NCI-H446 (cell line): ENCODE measurements at places on chromosomes 5 and 9.

GRCh38 chr9:121345070-121345469 lies 25.0 kb downstream of the STOM start:
- no peak for DNase-seq

DNA sequence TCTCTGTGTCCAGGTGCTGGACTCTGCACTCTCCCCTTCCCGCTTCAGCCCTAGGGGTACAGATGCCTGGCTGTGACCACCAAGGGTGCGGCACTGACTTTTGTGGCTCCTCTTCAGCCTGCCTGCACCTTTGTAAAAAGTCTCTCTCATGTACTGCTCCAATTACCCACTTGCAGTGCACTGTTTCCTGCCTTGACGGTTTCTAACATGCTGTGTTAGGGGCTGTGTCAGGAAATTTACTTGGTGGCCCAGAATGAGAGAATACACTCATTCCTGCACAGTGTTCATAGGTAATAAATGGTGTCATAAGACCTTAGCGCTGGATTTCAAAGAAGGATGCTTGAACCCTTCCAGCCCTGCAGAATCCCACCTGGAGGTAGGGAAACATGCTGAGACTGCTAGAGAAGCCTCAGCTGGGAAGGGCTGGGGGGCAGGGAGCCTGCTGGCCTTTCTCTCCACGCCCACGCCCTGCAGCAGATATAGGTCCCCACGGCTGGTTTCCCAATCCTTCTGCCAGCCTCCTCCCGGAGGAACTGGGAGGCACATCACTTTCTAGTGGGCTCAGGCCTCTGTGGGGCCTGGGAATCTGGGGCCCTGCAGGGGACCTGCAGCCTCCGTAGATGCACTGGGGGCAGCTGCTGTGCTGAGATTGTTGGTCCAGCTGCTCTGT lies 17.6 kb upstream of the HRH2 start:
- no peak for DNase-seq

GRCh38 chr5:67233075-67233474 lies 36.5 kb upstream of the CD180 start:
- DNase-seq, result no peak

DNA sequence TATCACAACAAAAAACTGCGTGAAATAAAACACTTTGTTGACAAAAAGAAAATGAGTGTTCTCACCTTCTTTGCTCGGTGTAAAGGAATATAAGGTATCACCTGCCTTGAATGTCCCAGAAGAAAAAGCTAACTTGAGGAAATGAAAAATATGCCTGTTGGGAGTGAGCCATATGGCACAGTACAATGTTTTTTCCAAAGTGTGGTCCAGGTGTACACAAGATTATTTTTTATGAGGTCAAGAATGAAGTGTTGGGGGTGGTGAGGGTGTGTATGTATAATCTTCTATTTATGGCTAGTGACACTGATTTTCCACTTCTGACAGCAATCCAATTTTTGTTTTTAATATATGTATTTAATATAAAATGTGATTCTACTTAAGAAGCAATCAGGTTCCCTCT lies 134.4 kb downstream of the RFX3 start:
- DNase-seq, result no peak

GRCh38 chr5:36651761-36652685 lies 45.6 kb downstream of the SLC1A3 start:
- DNase-seq, result no peak

DNA sequence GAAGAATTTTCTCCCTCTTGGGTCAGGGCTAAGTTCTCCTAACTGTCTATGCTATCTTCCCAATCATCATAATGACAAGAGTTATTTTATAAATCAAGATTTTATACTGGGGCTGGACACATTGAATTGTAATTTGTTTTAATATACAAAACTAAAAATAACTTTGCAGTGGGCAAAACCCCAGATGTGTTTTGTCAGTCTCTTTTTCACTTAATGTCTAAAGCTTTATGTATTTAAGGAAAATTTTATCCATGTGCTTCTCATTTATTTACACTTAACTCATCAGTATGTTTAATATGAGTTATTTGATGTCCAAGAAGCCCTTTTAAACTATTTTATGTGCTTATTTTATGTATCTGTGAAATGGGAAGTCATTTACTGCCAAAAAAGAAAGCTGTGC lies 362.8 kb upstream of the ADAMTSL1 start:
- DNase-seq, result no peak

DNA sequence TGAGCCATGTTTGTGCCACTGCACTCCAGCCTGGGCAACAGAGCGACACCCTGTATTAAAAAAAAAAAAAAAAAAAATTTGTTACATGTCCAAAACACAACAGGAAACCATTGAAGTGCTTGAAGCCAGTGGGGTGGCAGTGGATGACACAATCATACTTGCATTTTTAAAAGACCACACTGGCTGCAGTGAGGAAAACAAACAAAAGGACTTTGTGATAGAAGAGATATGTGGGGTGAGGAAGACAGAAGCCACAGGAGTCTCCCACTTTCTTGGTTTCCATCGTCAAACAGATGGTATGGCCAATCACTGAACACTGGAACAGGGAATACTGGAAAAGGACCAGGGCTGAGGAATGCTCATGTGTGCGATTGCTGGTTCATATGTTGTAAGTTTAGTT lies 20.9 kb upstream of the COMMD10 start:
- no peak for DNase-seq
